HCT116 (cell line): ENCODE measurements at places on chromosomes 7 and 10.

- no peak for DNase-seq
These were observed 185.7 kb downstream of the KIAA1217 start for GRCh38 chr10:24394461-24395190.

- no peak for DNase-seq
These were observed 241.5 kb upstream of the SP8 start for GRCh38 chr7:21028186-21028585.

GRCh38 chr10:55398497-55398882, 597.5 kb upstream of the PCDH15 start:
- no peak for DNase-seq

DNA sequence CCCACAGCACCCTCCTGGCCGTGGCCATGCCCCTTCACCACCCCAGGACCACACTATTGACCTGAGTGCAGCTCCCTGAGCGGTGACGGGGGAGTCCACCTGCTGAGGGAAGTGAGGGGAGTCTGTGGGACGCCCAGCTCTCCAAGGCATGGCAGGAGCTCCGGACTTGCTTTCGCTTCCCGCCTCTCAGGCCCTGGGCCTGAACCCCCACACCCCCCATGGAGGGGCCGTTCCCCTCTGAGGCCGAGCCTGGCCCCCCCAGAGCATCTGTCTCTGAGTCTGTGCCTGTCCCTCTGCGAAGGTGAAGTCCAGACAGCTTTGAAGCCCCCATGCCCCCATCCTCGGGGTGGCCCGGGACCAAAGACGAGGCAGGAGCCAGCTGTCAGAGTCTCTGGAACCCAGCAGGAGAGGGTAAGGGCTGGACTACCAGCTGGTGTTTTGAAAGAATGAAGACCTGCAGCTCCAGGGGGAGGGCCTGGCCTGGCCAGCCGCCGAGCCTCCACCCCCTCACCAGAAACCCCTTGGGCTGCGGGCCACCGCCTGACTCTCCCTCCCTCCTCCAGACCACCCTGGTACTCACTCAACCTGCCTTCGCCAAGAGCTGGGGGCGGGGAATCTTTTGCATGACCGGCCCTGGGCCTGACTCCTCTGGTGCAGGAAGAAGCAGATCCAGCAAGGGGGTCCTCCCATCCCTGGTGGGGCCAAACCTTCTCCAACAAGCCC, 114.0 kb downstream of the PDGFA start:
- DNase-seq = no peak

DNA sequence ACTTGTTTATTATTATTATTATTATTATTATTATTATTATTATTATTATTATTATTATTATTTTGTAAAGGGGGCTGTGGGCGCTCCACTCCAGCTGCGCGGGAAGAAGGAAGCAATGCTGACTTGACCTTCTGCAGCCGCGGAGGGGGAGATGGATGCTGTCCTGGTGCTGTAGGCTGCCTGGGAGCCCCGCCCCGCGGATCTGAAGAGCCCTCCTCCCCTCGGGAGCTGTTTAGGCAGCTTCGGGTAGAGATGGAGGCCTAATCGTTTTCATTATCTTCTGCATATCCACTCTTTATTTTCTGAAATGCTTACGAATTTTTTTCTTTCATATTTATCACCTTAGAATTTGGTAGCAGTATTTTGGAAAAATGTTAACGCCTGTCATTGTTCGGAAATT, 101.2 kb upstream of the KLF6 start:
- DNase-seq = no peak

DNA sequence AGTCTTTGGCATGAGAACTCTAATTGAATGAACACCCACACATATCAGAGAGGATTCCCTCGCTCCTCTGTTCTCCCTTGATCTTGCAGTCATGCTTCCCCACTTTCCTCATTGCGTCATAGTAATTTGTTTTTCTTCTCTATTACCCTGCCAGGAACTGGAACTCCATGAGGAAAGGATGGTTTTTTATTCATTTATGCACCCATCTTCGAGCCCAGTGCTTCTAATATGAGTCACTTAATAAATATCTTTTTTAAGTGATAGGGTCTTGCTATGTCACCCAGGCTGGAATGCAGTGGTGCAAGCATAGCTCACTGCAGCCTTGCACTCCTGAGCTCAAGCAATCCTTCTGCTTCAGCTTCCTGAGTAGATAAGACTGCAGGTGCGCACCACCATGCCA, 83.5 kb downstream of the OTUD1 start:
- DNase-seq = no peak

GRCh38 chr7:107972075-107972482, 30.9 kb downstream of the LAMB1 start:
- no peak for DNase-seq

- no peak for DNase-seq
These were observed 127.9 kb upstream of the EEPD1 start for GRCh38 chr7:36025190-36025589.
